ENCODE measurements at places on chromosomes 12 and 14.
A peak's percentile ranks its signal among the peaks of the same experiment; 100 is the strongest.

- DNase-seq = peak; percentile 19
These were observed 1183.7 kb upstream of the TMEM132C start for GRCh38 chr12:127083008-127083949.

- DNase-seq = no peak
These were observed 3.5 kb upstream of the ACACB start for GRCh38 chr12:109112720-109113465.

DNA sequence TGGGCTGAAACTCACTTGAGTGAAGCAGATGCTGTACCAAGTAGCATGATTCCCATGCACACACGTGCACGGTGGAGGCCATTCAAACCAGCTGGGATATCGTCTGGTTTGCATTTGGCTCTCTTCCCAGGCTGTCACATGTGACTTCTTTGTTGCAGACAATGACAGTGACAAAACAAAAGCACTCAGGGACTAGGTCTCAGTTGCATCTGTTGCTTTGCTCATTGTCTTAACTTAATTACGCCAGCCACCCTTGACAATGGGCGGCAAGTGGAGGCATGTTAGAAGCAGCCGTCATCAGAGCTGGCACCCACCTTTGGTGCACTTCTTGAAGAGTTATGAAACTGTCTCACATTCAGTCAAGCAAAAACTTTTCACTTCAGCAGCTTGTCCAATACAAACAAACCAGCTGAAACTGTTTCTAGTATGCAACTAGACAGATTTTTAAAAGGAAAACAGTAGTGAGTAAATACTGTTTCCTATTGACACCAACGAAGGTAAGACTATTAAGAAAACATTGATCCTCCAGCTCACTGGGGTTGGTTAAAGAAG, 74.3 kb downstream of the IGF1 start:
- no peak for DNase-seq

GRCh38 chr14:89479802-89480201, 62.8 kb upstream of the FOXN3 start:
- DNase-seq = no peak

- no peak for DNase-seq
These were observed 323.8 kb downstream of the APAF1 start for GRCh38 chr12:98968896-98969295.

GRCh38 chr14:71021347-71022011, 114.2 kb downstream of the PCNX1 start:
- DNase-seq = no peak

DNA sequence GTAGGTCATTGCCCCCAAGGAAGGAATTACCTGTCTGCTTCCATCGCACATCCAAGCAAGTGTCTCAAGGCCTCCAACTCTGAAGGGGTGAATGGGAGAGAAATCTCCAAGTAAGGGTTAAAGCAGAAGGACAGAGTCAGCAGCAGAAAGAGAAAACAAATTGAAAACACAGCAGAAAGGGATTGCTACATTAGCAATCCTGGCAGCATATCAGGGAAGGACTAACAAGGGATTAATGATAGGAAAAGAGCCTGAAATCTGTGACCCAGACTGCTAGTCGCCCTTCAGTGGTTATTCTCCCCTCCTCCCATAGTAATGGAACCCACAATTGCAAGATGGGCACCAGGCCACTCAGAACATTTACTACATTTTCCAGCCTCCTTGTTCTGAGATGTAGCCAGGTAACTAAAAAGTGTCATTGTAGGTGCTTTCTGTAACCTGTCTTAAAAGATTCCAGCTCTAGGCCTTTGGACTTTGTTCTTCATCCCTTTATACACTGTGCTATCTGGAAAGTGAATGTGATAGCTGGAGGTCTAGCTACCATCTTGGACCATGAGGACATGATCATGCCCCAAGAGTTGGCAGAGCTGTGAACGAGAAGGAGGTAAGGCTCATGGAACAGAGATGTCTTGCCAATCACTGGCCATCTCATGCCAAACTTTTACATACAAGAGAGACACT, 36.0 kb downstream of the MAP3K9 start:
- no peak for DNase-seq

DNA sequence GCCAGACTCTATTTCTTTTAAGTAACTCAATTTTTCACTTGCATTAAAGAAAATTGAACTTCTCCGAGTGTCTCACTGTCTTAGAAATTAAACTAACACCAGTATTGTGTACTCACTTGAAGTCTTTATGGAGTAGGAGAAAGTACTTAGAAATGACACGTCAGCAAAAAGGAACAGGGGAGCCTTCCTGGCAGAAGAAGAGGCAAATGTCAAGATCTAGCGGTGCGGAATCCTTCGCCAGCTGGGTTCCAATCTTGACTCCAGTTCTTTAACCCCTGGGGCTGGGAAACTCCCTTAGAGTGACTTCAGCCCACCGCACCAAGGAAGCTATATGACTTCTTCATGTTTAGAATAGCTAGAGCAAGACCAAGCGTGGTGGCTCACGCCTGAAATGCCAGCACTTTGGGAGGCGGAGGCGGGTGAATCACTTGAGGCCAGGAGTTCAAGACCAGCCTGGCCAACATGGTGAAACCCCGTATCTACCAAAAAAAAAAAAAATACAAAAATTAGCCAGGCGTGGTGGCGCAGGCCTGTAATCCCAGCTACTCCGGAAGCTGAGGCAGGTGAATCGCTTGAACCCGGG, 34.4 kb downstream of the WBP11 start:
- DNase-seq = no peak

Measured in GM12891 (cell line).